PC-9 (cell line): ENCODE measurements at places on chromosomes 16 and 17. TPM values are rescaled to one million over a fixed set of nuclear protein-coding genes. Genes with fewer than 3 reads are reported as not detected.

The CHST6 gene
- 4.8 and 6.8 TPM in 2 replicates for total RNA-seq

The ITGAD gene
- total RNA-seq = not detected in 2 replicates

The SCIMP gene
- not detected in 2 replicates for total RNA-seq

The ST6GALNAC1 gene
- 0.75 and 0.76 TPM in 2 replicates for total RNA-seq

The B3GNT9 gene
- 4.0 and 4.2 TPM in 2 replicates for total RNA-seq

The TAT gene
- 0.13 and 0.50 TPM in 2 replicates for total RNA-seq

The CA4 gene
- total RNA-seq = not detected in 2 replicates

The RNF157 gene
- 5.7 and 7.2 TPM in 2 replicates for total RNA-seq

The MPHOSPH6 gene
- total RNA-seq = 11.6 and 15.2 TPM in 2 replicates
